ENCODE measurements at places on chromosomes 7 and 10. TPM values are rescaled to one million over a fixed set of nuclear protein-coding genes. Genes with fewer than 3 reads are reported as not detected.

The SLC26A4 gene
- 3.2 TPM for total RNA-seq

The PAOX gene
- 9.6 TPM for total RNA-seq

The LIPF gene
- total RNA-seq: not detected

The CYP3A5 gene
- total RNA-seq: 4.6 TPM

The PRLHR gene
- total RNA-seq: not detected

The ZNRF2 gene
- 27.8 TPM for total RNA-seq

- DNase-seq: peak; percentile 56
These were observed 1.9 kb downstream of the TET1 start for GRCh38 chr10:68561865-68562649.

- no peak for DNase-seq
These were observed 118.3 kb downstream of the RAPGEF5 start for GRCh38 chr7:22238354-22239311.

GRCh38 chr7:77799078-77799964 is 748 bp downstream of the PHTF2 start:
- DNase-seq: peak; percentile 77

DNA sequence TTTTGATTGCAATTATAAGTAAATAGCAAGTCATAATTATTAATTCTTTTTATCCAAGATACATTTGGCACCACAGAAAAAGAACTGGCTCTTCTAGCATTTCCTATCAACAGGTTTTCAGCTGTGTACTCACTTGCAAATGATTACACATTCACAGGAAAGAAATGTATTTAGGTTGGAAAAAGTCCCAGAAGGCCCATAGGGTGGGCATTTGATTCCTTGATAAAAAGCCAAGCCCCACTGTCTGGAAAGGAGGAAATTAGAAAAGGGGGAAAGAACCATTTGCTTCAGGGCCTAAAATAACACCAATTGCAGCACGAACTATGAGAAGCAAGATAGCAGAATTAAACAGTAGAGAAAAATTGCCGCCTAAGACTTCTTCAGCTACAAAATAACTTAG is 80.8 kb upstream of the COL1A2 start:
- DNase-seq: no peak

DNA sequence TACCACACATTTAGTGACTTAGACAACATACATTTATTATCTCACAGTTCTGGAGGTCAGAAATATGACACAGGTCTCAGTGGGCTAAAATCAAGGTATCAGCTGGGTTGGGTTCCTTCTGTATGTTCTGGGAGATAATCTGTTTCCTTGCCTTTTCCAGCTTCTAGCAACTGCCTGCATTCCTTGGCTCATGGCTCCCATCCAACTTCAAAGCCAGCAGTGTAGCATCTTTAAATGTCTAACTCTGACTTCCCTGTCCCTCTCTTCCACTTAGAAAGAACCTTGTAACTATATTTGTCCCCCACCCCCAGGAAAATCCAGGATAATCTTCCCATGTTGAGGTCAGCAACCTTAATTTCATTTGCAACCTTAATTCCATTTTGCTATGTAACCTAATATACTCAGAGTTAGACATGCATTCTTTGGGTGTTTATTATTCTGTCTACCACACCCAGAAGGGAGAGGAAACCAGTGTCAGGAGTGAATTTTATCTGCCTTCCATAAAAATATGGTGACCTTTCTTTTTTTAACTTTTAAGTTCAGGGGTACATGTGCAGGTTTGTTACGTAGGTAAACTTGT is 57.3 kb upstream of the SMIM30 start:
- no peak for DNase-seq
